ENCODE measurements at places on chromosomes 5 and 9.

DNA sequence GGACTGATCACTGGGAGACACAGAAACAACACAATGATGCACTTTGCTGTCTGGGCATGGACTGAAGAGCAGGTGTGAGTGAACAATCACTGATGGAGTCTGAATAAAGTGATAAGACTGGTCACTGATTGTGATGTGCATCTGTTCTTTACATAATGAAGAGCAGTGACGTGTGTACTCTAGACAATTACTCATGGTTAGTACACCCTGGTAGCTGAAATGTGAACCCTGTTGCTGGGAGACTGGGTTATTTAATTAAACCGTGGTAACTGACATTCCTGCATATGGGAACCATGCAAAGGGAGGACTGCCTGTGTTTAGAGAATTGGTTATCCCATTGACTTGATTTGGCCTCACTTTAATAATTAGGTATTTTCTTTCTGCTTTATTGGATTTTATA is 202.9 kb downstream of the NR2F1-AS1 start:
- DNase-seq, result no peak

DNA sequence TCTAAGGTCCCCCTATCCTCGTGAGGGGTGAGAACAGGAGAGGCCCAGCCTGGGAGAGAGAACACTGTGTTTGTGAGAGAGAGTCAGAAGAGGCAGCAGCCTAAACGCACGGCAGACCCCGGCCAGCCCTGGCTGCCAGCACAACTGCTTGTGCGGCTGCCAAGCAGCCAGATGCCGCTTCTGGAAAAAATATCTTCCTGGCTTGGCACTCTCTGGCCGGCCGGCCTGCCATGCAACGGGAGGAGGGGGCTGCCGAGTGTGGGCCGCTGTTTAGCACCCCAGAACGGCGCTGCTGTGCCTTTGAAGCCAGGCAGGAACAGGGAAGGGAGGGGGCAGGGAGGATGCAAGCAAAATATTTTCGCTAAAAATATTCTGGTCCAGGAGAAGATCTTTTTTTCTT is 105.0 kb downstream of the FGF18 start:
- DNase-seq, result peak; percentile 24

DNA sequence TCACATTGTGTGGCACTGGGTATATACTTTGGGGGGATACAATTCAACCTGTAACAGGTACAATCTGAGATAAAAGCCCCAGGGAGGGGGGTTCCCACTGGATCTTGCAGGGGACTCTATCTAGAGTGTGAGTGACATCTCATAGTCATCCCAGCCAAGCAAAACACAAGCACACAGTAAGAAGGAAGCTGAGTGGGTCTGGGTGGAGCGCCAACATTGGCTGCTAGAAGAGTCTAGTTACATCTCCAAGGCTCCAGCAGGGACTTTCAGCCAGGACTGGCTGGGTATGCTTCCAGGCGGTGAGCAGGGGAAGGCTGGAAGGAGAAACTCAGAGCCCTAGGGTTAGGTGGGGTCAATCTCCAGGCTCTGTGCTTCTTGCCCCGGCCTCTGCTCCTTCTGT is 53.0 kb downstream of the IL31RA start:
- no peak for DNase-seq

GRCh38 chr5:120375248-120375647 is 88.9 kb upstream of the PRR16 start:
- DNase-seq, result no peak

Measured in NCI-H446 treated with DMSO at 0.1 percent for 48 hours (cell line).